RWPE1 (cell line): ENCODE measurements at places on chromosomes 16 and 17.
A peak's percentile ranks its signal among the peaks of the same experiment; 100 is the strongest.

DNA sequence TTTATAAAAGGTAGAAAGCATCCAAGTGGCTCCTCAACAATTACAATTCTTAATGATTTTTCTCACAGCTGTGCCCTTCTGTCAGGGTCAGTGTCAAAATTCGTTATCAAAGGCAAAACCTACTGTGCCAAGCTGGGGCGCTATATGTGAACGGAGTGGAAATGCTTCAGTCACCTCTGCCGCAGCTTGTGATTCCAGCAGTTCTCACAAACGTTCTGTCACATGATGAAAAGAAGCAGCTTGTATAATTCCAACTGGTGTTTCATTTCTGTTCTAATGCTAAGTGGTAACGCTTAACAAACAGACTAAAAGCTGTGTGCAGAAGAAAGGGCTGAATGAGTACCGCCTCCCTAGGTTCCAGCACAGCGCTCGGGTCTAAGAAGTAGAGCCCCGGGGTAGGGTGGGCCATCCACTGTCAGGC is 14.2 kb downstream of the PLD6 start:
- no peak for DNase-seq

DNA sequence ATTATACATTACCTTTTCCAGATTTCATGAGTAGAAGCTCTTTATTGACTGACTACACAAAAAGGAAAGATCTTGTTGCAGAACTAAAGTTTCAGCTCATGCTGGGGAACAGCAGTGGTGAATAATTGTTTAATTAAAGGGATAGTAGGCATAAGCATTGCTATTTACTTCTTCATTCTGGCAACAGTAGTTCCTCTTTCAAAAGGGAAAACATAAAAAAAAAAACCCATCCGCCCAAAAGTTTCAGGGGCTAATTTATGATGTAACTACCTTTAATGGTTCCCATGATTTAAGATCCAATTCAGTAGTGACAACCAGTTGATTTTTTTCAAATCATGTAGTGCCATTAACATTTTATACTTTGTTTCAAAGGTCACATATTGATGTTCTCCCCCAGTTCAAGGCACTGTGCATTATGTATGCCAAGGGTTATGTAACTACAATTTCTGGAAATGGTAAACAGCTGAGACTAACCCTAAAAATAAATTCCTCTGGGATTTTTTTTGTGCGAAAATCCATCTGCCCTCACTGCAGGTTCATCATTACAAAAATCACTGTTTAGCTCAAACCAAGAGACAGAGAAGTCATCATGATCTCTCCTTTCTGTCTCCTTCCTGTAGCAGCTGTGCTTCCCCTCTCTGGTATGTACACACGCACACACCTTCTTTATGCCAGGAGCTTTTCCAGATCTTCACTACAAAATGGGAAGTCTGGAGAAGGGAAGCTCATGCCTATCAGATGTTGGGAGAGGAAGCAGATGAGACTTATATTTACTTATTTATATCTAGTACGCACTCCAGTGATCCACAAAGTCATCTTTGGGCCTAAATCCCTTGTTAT is 2.2 kb upstream of the PHLPP2 start:
- DNase-seq: no peak

DNA sequence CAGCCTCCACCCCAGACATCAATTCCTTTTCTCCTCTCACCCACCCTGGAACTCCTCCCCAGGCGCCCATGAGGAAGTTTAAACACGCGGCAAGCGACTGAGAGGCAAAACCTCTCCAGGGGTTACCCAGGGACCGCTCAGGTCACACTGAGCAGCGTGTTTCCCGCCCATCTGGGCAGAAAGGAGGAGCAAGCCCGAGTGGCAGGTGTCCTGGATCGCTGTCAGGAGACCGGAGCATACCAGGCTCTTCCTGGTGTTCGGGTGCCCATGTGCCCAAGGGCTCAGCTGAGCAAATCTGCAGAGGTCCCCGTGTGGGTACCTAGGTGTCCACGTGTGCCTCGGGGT is 491 bp downstream of the SLC25A19 start:
- DNase-seq: peak; percentile 50

- DNase-seq: no peak
These were observed 7.9 kb upstream of the RNF222 start for GRCh38 chr17:8405499-8406016.

- DNase-seq: no peak
These were observed 42.6 kb downstream of the B9D1 start for GRCh38 chr17:19319771-19320505.
